SJSA1 (cell line): ENCODE measurements at places on chromosomes 2 and 18. TPM values are rescaled to one million over a fixed set of nuclear protein-coding genes. Genes with fewer than 3 reads are reported as not detected.

GRCh38 chr2:29966266-29966665 is 44.9 kb upstream of the ALK start:
- DNase-seq: no peak

DNA sequence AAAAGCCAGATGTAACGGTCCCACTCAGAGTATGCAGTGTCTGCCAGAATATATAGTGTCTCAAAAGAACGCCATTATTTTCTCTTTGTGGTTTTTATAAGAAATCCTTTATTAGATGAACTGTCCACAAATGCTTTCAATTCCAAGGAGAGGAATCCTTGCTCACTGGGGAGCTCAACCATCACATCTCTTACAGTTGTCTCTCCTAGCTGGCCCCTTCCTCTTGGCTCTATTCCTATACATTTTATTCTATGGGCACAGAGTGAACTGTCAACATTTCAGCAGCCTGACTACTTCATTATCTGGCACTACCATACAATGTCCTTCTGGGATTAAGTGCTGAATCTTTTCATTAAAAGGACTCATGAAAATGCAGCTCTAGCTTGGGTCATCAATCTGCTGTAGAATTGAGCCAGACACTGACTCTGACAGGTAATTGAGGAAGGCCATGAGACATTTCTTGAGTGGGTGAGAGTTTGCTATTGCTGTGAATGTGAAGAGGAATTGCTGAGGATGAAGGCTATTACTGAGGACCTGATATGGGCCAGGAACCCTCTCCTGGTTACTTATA is 96.5 kb upstream of the THOC1 start:
- DNase-seq: peak; percentile 34

The FBXO15 gene
- 0.63 TPM in 1 of 2 replicates, not detected in the other for total RNA-seq

DNA sequence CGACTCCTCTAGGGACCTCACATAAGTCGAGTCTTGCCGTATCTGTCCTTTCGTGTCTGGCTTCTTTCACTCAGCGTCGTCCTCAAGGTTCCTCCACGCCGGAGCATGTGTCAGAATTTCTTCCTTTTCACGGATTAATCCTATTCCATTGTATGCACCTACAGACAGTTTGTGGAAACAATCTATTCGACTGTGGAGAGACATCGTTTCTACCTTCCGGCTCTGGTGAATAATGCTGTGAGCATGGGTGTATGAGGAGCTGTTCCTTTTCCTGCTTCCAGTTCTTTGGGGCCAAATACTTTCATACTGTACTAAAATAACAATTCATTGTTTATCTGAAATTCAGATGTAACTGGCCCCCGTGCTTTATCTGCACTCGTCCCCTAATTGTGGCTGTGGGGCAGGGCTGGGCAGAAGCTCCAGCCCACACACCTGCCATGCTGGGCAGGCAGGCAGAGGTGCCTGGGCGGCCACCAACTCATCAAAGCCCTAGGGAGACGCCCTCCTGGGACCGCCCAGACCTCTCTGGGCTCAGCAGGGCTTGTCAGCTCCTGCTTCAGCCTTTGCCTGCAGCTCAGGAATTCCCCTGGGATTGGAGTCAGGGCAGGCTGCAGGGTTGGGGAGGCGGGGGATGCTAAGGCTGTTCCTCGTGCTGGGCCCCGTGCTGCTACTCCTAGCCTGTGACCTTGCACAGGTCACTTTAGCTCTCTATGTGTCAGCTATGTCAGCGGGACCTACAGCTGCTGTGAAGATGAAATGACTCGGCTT is 14.5 kb downstream of the GPC1 start:
- no peak for DNase-seq

DNA sequence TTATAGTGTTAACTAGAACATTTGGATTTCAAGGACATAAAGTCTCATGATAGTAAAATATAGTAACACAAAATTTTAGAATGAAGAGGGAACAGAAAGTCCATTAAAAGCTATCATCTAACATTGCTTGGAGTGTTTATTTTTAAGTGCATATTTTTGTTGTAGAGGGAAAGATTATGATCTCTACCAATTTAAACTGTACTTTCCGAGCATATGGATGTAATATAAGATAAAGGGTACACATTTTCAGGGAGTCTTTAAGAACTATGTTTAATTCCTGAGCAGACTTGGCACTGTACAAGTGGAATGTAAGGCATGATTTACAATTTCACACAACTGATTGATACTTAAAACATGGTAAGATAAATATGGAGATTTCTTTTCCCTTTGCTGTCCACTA is 34.2 kb upstream of the ZNF804A start:
- DNase-seq: no peak

The DUSP19 gene
- 5.1 and 8.5 TPM in 2 replicates for total RNA-seq

The SH2D6 gene
- not detected in 2 replicates for total RNA-seq
